ENCODE measurements at places on chromosomes 6 and 20. TPM values are rescaled to one million over a fixed set of nuclear protein-coding genes. Genes with fewer than 3 reads are reported as not detected.

The DDO gene
- total RNA-seq = 3.5 TPM

The UQCC2 gene
- 70.3 TPM for total RNA-seq

GRCh38 chr6:1400126-1400850 lies 10.9 kb downstream of the FOXF2 start:
- DNase-seq = no peak

DNA sequence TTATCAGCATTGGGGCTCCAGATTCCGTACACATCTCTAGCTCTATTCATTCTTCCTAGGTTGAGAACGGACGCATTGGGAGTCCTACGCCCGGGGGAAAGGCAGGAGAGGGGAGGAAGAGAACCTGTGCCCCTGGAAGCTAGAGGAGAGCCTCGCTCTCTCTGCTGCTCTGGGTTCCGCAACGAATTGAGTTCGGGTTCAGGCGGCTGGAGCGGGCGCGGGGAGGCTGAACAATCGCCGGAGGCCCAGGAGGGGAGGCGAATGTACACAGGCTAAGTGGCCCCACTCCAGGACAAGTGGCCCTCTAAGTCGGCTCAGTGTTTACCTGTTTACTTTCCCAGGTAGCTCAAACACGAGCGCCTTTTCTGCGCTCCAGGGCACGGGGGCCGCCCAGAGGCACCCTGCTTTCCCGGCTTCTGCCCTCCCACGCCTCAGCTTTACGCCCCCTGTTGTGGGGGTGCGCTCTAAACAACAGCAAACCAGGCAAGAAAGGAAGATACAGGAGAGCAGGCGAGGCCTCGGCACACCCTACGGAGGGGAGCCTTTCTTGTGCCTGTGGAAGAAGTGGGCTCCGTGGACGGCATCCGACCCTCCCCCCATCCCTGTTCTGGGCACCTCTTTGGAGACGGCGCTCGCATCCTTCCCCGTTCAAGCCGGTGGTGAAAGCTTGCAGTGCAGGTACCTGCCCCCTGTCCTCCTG lies 4.6 kb upstream of the NKX2-2 start:
- no peak for DNase-seq

DNA sequence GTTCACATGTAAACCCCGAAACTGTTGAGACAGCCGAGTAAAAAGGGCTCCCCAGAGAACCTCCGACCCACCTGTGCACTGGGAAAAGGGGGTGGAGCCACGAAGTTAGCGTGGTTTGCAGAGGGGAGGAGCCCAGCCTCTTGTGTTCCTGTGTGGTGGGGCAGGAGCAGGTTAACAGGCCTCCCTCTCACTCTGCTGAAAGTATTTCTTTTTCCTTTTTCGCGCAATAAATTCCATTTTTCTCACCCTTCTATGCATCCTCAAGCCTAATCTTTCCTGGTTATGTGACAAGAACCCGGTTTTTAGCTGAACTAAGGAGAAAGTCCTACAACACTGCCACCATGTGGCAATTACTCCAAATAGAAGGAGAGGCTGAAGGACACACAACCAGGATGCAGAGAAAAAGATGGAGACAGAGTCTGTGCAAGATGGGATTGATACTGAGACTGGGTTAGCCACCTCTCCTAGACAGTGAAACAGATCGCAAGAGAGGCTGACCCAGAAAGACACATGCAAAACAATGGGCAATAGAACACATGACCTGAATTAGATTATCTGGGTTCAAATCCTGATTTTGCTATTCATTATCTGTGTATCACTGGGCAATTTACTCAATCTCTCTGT lies 168.7 kb upstream of the PRSS16 start:
- peak; percentile 62 for DNase-seq

- DNase-seq = no peak
Measured at GRCh38 chr20:21126581-21126870, 644 bp downstream of the KIZ start.

DNA sequence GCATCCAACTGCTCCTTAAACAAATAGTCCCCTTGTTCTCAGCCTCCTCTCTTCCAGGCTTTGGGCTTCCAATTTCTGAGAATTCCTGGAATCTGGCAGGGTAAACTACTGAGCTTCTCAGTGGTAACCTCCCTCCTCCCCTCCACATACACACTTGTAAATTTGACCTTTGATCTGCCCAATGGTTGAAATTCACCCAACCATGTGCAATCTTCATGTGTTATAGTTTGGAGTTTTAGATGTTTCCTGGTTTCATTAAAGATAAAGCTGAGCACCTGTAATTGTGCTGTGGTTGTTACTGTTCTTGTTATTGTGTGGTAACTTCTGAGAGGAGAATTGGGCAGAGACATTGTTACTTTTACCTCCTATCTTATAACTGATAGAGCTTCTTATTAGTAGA lies 328.4 kb downstream of the TPBG start:
- DNase-seq = no peak

DNA sequence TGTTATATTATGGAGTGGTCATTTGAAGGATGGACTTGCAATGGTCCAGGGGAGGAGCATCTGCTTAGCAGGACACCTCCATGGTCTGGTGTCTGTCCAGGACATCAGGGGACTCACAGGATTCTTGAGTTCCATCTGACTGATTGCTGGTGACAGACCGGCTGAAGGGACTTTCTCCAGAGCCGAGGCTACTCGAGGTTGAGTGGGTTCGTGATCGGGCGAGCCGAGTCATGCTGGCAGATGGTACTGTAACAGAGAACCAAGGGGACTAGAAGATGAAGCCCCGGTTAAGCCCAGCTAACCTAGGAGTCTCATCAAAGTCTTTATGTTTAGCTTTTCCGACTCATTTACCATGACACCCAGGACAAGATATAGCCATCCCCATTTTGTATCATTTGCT lies 7.5 kb upstream of the SLA2 start:
- DNase-seq = no peak

DNA sequence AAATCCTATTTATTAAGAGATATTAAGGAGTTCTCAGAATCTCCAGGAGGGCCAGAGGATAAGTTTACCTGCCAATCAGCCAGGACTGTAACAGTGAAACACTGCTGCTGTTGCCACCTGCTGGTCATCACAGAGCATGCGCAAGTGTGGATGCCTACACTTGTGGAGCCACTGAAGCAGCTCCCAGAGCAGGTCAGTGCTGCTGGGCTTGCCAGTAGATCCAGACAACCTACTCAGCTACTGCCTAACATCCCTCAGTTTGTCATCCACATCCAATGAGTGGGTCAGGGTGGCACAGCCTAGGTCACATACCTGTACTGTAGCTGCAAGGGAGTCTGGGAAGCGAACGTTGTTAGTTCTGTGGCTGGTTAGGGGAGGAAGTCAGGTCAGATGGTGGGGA lies 18.3 kb upstream of the NHSL1 start:
- no peak for DNase-seq

- DNase-seq = no peak
Measured at GRCh38 chr6:130912434-130912833, 85.2 kb downstream of the SMLR1 start.

- no peak for DNase-seq
Measured at GRCh38 chr6:168915242-168915641, 338.4 kb downstream of the THBS2 start.

GRCh38 chr6:16939839-16940238 lies 162.0 kb upstream of the STMND1 start:
- DNase-seq = no peak

DNA sequence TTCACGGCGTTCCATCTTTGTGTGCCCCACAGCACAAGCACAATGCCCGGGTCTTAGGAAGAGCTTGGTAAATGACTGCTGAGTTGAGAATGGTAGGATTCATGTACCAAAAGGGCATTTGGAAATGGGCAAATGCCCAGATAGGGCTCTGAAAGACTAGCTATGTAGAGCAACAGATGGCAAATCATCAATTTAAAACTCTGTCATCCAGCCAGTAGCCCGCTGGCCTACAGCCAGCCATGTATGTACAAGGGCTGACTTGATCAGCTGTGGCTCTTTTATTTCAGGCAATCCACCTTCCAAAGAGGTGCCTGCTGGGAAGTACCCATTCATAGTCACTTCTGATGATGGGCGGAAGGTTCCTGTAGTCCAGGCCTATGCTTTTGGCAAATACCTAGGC lies 35.1 kb downstream of the NT5E start:
- DNase-seq = no peak

GRCh38 chr20:50190251-50191064 lies at the start of gene CEBPB:
TSS of gene CEBPB (plus strand) at chr20:50190830. CDS start at chr20:50191034, 204 bp downstream.
- peak; percentile 74 for DNase-seq

The SPATA2 gene
- total RNA-seq = 3.4 TPM

- DNase-seq = peak; percentile 70
Measured at GRCh38 chr20:45817376-45818194, 5.1 kb downstream of the UBE2C start.

The TPX2 gene
- 245 TPM for total RNA-seq

The ADAM33 gene
- not detected for total RNA-seq

The FAM209B gene
- total RNA-seq = not detected

DNA sequence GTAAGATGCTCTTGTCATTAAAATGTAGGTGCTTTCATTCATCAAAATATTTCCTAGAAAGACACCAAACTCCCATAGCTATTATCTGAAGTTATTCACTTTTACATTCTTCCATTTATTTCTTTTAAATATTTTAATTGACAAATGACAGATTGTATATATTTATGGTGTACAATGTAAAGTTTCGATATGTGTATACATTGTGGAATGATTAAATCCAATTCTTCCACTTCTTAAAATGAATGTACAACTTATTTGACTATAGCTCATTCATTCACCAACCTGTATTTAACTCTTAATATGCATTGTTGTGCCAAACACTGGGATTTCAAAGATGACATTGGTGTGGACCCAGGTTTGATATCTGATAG lies 41.0 kb downstream of the CCN2 start:
- DNase-seq = no peak

The UBD gene
- total RNA-seq = not detected

GRCh38 chr6:32614366-32615081 lies 22.7 kb upstream of the HLA-DQA1 start:
- DNase-seq = no peak

The CNR1 gene
- total RNA-seq = not detected

The MAP3K5 gene
- 0.91 TPM for total RNA-seq

DNA sequence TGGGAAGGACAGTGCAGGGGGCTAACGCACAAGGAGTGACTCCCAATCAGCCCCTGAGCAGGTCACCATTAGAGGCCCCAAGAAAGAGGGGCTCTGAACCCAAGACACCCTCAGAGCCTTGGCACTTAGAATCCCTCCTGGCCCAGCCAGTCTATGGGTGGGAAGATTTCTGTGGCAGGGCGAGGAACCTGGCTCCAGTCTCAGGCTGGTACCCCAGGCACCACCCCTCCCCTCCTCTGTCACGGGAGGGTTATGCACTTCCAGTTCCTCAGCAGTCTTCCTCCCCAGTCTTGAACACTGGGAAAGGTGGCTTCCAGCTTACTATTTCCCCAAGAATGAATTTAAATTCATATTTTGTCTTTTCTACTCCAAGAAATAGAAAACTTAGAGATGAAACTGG lies 27.6 kb upstream of the SSTR4 start:
- DNase-seq = no peak

- DNase-seq = peak; percentile 82
Measured at GRCh38 chr20:36408219-36408618, 102.1 kb downstream of the DLGAP4 start.

DNA sequence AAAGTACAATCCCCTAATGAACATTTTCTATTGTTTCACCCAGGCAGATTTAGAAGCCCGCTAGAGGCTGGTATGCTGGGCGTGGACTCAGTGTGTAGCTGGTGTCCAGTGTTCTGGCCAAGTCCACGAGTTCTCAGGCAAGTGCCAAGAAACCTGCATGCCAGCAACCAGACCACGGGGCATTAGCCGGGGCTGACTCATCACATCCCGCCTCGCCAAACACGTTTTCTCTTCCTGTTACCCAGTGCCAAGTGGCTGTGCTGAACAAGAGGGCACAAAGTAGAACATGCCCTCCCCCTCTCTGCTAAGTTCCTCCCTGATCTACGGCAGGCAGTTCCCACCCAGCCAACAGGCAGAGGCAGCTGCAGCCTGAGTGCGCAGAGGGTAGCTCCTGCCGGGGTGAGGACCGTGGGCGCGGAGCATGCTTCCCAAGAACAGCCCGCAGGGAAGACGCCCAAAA lies 29.6 kb downstream of the RAMACL start:
- peak; percentile 99 for DNase-seq

- peak; percentile 27 for DNase-seq
Measured at GRCh38 chr6:24321538-24322162, 36.2 kb downstream of the DCDC2 start.

DNA sequence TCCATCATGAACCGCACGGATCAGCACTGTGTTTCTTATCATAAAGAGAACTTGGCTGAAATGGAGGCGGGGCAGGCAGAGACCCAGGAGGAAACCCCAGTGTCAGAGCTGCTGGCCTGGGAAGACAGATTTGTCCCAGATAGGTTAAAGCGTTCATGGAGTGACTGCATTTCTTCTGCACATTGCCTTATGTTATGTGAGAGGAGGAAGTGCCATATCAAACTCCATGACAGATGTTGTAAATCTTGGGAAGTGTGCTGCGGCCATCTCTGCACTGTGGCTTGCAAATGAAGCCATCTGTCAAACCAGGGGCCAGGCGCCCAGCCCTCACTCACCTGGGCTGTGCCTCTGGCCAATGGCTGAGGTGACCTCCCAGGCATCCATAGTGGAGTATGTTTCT lies 163.0 kb downstream of the SLC24A3 start:
- no peak for DNase-seq

- DNase-seq = no peak
Measured at GRCh38 chr6:163949431-163949830, 534.9 kb downstream of the QKI start.

GRCh38 chr20:56518721-56519398 lies 5.7 kb upstream of the FAM209A start:
- no peak for DNase-seq

The ZKSCAN4 gene
- 5.6 TPM for total RNA-seq

The FLRT3 gene
- 4.0 TPM for total RNA-seq

The ADGRF1 gene
- not detected for total RNA-seq

The CDH26 gene
- total RNA-seq = not detected

- no peak for DNase-seq
Measured at GRCh38 chr6:144920391-144920961, 635.3 kb downstream of the UTRN start.

GRCh38 chr6:170100046-170100445 lies 190.8 kb downstream of the DLL1 start:
- no peak for DNase-seq

The C6orf118 gene
- total RNA-seq = 0.29 TPM

The ULBP3 gene
- 2.1 TPM for total RNA-seq

- no peak for DNase-seq
Measured at GRCh38 chr6:132927713-132928112, 113.3 kb downstream of the RPS12 start.

- no peak for DNase-seq
Measured at GRCh38 chr6:11142296-11143027, 30.9 kb upstream of the ERVFRD-1 start.

The MEP1A gene
- total RNA-seq = not detected

GRCh38 chr6:14277405-14277930 lies 159.9 kb downstream of the CD83 start:
- DNase-seq = no peak

GRCh38 chr20:38270869-38271605 lies 10.5 kb upstream of the KIAA1755 start:
- DNase-seq = peak; percentile 92

DNA sequence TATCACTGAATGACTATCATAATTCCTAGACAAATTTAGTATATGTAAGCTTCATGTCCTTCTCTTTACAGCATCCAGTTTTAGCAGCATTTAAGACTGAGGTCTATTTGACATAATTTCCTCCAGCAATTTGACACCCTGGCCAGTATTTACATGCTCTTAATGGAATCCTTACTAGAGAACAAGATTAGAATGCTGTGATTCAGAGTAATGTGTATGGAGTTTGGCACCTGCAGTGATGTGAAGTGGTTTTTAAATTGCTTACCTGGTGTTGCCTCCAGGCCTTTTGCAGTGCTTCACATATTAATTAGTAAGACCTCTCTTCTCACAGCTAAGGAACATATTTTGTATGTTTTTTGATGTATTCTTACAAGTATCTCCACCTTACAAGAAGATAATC lies 9.8 kb downstream of the NKX2-4 start:
- no peak for DNase-seq

The EGFL8 gene
- 1.9 TPM for total RNA-seq
